ENCODE measurements at places on chromosomes 16 and 17.

- DNase-seq, result no peak
Observed at GRCh38 chr17:50170662-50171370, 5.0 kb downstream of the SGCA start.

DNA sequence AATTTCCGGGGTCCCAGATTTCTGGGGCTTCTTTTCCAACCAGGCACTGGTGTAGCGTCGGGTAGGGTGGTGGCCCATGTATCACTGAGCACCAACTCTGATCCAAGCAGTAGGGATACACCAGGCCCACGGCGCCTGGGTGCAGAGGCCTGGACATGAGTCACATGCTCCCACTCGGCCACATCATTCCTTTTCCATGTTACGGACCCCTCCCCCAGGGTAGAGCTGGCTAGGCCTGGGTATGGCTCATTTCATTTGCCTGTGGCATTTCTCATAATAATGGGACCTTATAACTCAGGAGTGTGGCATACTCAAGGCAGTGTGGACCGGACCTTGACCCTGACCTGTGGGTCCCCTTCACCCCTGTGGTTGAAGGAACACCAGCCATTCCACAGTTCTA, 18.0 kb upstream of the NDRG4 start:
- no peak for DNase-seq

GRCh38 chr17:66665194-66665593, 169.7 kb upstream of the CACNG5 start:
- no peak for DNase-seq

GRCh38 chr16:17173281-17173680, 297.5 kb downstream of the XYLT1 start:
- no peak for DNase-seq

DNA sequence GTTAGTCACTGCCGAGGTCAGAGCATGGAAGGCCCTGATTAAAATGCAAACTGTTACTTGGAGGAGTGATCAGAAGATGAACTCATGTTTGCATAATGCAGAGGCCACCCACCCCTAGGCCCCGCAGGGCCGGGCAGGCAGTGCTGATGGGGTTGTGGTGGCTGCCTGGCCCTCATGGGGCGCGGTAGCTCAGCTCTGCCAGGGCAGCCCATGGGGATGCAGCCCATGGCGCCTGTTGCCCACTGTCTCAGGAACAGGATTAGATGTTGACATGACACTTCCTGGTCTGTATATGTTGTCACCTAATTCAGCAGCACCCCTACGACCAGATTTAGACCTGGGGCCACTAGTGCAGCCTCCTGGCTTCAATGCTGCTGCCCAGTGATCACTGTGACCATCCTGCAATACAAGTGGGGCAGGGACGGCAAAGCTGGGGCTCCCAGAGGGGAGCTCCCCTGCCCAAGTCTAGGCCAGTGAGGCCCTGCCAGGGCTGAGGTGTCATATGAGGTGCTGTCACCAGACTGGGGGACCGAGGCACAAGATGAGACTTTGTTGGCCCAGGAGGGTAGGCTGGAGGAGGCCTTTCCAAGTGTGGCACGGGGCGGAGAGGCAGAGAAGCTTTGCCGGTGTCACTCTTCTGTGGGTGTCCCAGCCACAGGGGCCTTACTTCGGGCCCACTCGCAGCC, 49.1 kb downstream of the RAI1 start:
- DNase-seq, result no peak

DNA sequence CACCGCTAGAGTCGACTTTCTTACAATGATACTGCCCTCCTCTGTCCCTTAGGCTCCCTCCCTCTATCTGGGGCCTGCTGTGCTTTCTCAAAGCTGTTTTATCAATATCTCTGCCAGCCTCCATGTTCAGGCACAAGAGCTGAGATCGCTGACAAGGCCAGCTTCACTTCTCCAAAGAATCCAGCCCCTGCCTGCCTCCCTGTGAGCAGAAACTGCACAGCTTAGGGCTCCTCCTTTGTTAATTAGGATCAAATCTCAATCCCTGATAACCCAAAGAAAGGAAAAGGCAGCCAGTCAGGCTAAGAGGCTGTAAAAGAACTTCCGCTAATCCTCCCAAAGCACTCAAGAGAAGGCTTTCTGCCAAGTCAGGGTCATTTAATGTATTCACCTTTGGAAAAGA, 616.0 kb upstream of the CDH11 start:
- no peak for DNase-seq

- peak; percentile 20 for DNase-seq
Observed at GRCh38 chr17:51261024-51261963, 948 bp downstream of the UTP18 start.

DNA sequence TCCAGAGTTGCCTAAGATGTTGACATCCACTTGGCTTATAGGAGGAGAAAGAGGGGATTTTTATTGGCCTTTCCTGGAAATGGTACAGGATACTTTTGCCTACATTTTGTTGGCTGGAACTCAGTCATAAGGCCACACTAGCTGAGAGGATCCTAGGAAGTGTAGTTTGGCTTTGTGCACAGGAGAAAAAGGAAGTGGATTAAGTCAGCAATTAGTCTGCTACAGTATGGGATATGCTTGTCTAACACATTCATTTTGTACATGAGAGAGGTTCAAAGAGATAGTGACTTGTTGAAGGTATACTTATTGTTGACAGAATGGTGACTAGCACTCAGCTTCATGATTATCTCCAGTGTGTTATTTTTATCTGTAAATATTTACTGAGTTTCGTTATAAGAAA, 10.3 kb downstream of the UTP18 start:
- no peak for DNase-seq

- no peak for DNase-seq
Observed at GRCh38 chr16:76311260-76311659, 34.1 kb downstream of the CNTNAP4 start.

GRCh38 chr17:78557598-78558039, 19.6 kb downstream of the DNAH17 start:
- DNase-seq, result no peak

- DNase-seq, result no peak
Observed at GRCh38 chr16:83623091-83623730, 184.6 kb upstream of the HSBP1 start.

DNA sequence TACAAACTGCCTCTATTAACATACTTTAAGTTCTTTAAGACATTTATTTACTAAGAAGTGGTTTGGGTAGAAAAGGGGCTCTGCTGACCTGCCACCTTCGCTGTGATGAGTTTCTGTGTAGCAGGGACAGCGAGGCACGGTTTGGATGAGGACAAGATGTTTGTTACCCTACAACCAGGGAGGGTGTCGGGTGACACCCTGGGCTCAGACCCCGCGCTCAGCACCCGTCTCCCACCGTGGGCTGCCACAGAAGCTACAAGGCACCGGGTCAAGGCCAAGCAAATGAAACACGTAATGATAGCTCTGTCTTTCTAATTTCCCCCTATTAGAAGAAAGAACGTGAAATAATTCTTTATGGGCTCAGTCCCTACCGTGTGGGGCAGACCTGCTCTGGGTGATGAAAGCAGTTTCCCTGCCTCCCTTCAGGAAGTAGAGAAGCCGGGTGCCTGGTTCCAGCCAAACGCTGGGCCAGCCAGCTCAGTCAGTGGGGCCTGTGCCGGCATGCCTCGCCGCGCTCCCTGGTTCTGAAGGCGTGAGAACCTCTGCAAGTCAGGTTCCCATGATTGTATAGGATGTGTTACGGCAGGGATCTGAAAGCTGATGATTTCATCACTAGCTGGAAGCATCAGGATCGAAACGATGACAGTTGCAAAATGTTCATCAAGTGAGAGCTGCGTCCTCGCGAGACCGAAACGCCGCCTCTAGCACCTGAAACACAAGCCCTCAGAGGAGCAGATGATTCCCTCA, 3.9 kb downstream of the ZNF750 start:
- no peak for DNase-seq

DNA sequence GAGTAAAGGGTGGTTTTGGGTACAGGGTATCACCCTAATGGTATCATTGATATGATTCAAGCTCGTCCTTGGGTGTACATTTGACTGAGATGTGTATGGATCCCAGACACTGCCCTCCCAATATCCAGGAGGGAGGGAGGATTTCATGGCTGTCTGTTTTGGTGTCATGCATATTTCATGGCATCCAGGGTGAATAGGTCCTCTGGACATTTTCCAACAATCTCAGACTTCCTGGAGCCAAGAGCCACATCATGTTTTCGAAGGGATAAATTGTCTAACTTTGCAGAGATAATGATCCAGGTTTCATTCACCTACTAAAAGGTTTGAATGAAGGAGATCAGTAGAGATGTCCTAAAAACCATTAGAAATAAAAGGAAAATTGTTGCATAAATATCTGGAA, 431.9 kb downstream of the SHISA9 start:
- DNase-seq, result no peak

DNA sequence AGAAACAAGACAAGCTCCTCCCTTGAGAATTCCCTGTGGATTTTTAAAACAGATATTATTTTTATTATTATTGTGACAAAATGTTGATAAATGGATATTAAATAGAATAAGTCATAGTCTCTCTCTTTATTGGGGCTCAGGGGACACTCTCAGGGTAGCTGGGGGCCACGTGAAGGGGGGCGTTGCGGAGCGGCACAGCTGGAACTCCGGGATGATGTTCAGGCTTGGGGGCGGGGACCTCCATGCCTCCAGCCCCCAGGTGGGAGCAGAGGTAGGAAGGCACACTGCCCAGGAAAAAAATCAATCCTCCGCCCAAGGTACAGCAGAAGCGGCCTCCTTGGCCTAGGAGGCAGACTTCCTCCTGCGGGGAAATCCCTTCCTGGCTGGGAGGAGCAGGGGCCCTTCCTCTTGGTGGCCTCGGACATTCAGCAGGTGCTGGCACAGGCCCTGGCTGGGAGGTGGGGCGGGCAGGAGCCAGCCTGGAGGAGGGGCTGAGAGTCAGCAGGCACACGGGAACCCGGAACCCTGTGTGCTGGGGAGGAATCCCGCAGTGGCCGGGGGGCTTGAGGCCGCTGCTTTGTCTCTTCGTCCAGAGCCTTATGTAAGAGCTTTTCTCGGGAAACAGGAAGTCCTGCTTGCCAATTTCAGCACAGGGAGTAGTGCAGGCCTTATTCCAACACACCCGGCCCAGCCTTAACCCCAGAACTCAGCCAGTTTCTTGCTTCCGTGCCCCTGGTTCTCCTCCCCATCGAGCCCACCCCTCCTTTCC, 591 bp upstream of the TNFSF13 start:
- DNase-seq, result no peak

DNA sequence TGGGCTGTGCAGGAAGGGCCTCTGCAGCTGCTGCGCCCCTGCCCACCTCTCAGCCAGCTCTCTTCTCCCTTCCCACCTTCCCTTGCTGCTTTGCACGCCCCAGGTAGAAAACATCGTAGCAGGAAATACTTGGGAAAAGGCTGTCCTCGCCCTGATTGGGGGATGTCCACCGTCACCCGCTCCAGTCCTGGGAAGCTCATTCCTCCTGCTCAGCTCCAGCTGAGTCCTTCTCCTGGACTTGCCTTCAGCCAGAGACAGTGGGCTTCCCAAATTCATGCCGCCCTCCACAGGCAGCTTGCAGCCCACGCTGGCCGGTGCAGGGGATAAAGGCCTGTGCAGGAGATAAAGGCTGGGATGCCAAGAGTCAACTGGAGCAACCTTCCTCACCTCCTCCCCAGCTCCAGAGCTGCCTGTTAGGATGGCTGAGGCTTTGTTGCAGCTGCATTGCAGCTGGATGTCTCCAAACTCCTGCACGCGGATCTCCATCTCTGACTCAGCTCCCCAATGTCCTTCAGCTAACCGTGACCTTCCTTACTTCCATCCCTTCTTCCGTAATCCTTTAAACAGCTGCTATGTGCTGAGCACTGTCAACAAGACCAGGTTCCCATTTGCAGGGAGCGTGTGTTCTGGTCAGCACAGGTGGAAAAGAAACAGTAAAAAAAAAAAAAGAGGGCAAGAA, 402.0 kb upstream of the TNRC6C start:
- no peak for DNase-seq

GRCh38 chr17:55763856-55764255, 13.0 kb downstream of the PCTP start:
- no peak for DNase-seq

- no peak for DNase-seq
Observed at GRCh38 chr17:50967795-50968194, 101.6 kb upstream of the TOB1 start.

DNA sequence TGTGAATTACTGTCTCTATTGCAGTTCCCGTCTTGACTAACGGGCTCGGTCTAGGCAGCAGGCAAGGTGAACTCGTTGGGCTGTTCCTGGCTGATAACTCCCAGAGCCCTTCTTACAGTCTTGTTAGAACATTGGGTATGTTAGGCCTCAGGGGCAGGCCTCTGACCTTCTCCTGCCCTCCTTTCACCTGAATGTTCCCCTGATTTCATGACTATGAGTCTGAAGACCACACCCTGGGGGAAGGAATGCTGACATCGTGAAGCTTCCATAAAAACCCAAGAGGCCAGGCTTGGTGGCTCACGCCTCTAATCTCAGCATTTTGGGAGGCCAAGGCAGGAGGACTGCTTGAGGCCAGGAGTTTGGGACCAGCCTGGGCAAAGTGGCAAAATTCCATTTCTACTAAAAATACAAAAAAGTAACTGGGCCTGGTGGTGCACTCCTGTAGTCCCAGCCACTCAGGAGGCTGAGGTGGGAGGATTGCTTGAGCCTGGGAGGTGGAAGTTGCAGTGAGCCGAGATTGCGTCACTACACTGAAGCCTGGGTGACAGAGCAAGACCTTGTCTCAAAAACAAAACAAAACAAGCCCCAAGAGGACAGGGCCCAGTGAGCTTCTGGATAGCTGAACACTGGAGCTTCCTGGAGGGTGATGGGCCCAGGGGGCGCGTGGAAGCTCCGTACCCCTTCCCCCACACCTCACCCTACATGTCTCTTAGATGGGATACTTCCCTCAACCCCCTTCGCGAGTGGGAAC, 47.8 kb upstream of the FBXO47 start:
- DNase-seq, result no peak

DNA sequence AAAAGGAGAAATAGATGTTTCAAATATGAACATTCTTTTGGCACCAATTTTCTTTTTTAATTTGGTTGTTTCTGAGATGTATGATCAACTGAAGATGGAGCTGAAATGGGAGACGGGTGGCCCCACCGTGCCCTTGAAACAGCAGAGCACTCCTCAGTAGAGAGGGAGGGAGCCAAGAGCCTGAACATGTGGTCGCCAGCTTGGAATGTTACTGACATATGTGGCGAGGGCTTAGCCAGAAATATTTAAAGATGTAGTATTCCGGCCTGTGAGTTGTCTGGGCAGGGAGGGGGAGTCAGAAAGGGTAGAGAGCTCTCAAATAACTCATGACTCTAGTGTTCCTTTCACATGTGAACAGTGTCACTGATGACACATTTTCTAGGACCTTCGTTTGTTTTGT, 13.3 kb upstream of the MRC2 start:
- no peak for DNase-seq

GRCh38 chr17:30393911-30394867, 15.5 kb downstream of the CPD start:
- no peak for DNase-seq

GRCh38 chr17:7843257-7843535, 9.2 kb downstream of the KDM6B start:
- DNase-seq, result no peak

- no peak for DNase-seq
Observed at GRCh38 chr16:83085660-83086059, 458.9 kb downstream of the CDH13 start.

DNA sequence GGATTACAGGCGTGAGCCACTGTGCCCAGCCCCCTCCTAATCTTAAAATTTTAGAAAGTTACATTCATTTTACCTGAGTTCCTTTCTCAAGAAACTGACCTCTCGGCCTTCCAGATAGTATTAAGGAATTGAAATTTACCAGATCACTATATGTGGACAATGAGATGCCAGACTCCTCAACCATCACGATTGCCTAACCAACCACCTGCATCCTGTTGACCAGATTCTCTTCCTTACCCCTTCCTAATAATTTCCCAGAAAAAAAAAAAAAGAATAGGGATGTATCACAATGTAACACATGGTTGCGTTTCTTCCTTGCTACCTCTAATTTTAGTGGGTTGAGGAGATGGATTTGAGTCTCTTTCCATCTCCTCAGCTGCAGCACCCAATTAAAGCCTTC, 72.1 kb downstream of the BMERB1 start:
- DNase-seq, result no peak
